ENCODE measurements at places on chromosomes 4 and X. TPM values are rescaled to one million over a fixed set of nuclear protein-coding genes. Genes with fewer than 3 reads are reported as not detected.

DNA sequence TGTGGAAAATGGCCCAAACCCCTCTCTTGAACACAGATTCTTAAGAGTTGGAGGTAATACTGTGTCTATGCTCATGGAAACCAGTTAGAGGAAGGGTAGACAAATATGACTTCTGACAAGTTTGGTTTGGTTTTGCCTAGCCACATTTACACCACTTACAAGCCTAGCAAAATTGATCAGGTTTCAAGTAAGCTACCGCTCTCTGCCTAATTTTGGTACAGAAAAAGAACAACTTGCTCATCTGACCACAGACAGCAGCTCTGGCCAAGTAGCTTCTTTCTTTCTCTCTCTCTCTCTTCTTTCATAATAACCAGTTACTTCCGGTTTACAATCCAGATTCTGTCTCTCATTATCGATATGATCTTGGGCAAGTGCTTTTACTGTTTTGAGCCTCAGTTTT lies 260.0 kb downstream of the GLUD2 start:
- DNase-seq = no peak

DNA sequence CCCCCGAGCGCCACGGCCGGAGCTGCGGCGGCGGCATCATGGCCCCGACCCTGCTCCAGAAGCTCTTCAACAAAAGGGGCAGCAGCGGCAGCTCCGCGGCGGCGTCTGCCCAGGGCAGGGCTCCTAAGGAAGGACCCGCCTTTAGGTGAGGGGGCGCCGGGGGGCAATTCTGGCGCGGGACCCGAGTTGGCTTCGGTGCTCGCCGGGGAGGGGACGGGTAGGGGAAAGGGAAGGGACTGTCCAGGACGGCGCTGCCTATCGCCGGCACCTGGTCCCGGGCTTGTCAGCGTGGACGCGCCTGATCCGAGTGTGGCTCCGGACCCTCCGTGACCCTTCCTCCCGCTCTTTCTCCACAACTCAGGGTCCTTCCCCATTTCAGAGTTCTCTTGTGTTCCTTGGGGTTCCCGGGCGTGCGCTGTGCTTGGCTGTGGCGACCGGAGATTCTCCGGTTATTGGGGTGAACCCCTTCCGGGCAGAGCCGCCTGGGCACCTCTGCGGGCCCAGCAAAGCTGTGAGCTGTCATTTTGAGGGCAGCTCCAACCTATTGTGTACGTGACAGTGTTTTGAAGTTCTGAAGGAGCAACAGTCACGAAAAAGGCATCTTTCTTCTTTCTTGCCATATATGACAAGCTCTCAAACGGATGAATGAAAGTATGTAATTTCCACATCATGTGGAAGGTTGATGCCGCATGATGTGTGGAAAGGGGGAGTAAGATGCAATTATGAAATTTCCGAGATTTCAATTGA lies 522 bp downstream of the FNIP2 start:
- no peak for DNase-seq

DNA sequence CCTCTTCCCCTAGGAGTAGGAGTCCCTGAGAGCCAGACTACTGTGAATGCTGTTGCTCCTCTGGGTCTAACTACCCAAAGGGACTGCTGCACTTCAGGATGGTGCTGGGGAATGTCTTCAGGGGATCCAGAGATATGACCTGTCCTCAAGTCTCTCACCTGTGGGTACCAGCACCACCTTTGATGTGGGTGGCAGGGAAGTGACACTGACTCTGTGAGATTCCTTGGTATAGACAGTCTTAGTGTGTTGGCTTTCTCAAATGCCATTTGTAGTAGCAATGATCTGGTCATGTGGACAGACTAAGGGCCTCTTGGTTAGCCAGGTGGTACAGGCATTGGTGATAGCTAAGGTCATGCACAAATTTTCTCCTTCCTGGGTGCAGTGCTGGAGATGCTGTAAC lies 108.9 kb upstream of the ADAMTS3 start:
- no peak for DNase-seq

DNA sequence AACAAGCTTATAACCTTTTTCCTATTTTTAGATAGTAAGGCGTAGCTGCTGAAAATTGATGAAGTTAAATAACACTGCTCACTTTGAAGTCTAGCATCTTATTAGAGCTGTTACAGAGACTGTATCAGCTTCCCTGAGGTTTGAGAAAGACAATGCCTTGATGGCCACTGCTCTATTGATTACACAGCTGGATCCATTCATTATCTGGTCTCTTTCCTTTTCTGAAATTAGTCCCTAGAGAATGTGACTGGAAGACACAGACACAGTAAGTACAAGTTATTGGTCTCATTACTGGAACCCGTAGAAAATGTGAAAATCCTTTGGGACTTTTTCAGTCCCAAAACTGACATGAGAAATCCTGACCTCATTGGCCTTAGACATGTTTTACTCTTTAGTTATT lies 188.3 kb downstream of the NAF1 start:
- DNase-seq = no peak

- DNase-seq = no peak
Observed at GRCh38 chrX:79153348-79153747, 8.9 kb downstream of the GPR174 start.

GRCh38 chr4:91089178-91089577 lies 962.0 kb downstream of the CCSER1 start:
- no peak for DNase-seq

ARMCX1 gene
- 56.1 TPM for polyA plus RNA-seq

Data from left renal pelvis (tissue), 4 donors.